ENCODE measurements at places on chromosomes 4 and X.

DNA sequence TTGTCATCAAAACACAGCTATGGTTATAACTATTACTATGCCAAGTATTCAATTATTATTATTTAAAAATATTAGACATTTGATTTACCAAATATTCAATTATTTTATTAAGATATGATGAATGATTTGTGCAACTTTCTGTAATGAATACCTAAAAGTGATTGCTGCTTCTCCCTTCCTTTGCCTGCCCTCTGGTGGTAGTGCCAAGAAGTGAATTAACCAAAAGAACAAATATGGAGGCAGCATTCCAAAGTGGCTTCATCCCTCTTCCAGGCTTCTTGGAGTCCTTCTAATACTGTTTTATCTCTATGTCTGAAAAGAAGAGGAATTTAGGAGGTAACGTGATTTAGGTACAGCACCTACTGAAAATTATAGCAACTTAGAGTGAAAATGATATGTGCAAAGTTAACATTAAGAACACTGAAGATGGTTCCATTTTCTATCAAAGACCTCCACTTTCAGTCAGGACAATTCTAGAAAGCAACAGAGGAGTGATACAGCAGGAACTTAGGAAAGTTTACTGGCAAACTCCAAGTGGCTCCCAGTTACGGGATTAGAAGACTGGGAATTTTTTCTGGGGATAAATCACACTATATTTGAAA, 43.0 kb downstream of the ENPEP start:
- no peak for DNase-seq

GRCh38 chrX:8657883-8658282, 74.1 kb downstream of the ANOS1 start:
- DNase-seq, result no peak

DNA sequence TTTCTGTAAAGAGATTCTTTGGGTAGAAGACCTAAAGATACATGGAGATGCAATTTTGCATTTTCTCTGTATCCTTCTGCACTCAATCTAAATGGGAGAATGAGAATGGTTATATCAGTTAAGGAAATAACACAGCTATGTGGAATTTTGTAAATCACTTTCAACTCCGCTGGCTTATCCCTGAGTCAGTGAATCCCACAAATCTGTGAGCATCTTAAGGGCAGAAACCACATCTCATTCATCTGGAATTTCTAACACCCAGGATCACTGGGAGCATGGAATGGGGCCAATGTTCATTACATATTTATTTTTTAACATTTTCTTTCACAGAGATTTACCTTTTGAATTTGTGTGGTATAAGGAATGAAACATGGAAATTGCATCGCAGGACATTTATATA, 167.8 kb downstream of the CFAP47 start:
- DNase-seq, result no peak

DNA sequence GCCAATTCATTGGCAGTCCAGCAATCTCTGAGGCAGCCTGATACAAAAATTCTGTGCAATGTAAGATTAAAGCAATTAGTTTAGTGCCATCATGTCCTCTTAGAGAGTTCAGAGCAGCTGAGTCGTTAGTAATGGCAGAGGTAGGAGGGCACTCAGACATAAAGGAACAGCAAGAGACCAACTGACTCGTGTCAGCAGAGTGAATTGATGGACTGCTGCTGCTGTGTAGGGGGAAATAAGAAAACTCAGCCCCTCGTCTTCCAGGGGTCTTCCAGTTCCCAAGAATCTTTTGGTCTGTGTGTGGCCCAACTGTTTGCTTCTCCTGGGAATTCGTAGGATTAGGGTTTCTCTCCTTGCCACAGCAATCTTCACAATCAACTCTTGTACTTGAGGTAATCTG, 100.9 kb downstream of the TTC29 start:
- no peak for DNase-seq

DNA sequence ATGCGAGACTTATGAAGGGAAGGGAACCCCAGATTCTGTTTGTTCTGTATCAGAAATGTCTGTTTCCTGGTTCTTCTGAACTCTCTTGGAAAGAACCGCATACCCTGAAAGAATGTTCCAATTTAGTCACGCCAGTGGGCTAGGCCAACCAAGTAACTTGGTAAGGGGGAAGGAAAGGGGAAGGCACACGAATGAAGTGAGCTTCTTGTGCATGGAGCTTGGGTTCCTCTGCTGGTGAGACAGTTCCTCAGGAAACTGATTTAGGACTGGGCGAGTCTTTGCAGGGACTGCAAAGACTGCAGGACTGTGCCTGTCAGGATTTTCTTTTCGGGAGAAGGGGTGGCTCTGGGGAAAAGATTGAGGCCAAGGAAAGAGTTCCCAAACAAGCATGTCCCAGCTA, 35.6 kb downstream of the FRMPD3 start:
- DNase-seq, result no peak

DNA sequence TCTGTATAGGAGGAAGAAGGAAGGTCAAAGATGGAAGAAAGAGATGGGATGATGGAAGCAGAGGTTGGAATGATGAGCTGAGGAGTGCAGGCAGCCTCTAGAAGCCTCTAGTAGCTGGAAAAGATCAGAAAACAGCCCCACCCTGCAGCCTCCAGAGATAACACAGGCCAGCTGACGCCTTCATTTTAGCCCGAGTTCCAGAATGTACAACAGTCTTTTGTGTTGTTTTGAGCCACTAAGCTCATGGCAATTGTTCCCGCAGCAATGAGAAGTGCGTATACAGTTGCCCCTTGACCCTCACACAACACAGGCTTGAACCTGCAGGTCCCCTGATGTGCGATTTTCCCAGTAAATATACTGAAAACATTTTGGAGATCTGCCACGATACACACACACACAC, 72.0 kb downstream of the WFS1 start:
- DNase-seq, result no peak

GRCh38 chr4:76055016-76055415, 19.1 kb upstream of the CXCL11 start:
- no peak for DNase-seq

GRCh38 chr4:80257851-80258250, 8.6 kb upstream of the FGF5 start:
- DNase-seq, result no peak

DNA sequence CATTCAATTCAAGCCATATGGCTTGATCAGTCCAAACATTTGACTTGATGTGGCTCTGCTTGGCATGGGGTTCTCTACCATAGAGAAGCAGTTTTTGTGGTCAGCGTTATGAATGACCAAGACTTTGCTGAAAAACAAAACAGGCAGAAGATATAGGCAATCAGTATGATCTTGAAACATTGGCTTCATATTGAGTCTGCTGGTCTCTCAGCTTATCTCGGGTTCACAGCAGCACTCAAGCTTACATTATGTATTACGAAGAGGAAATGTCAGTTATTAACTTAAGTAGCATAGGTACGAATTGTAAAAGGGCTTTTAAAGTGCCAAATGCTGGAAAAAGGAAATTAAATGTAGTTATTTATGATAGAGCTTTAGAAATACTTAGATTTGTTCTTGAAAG, 99.0 kb downstream of the AFF2 start:
- no peak for DNase-seq

GRCh38 chr4:112381996-112382692, 85.0 kb downstream of the ALPK1 start:
- no peak for DNase-seq

GRCh38 chrX:136880003-136880451, 498 bp downstream of the RBMX start:
- DNase-seq, result no peak

- DNase-seq, result no peak
Measured at GRCh38 chrX:49122499-49122898, 1.0 kb downstream of the GPKOW start.

DNA sequence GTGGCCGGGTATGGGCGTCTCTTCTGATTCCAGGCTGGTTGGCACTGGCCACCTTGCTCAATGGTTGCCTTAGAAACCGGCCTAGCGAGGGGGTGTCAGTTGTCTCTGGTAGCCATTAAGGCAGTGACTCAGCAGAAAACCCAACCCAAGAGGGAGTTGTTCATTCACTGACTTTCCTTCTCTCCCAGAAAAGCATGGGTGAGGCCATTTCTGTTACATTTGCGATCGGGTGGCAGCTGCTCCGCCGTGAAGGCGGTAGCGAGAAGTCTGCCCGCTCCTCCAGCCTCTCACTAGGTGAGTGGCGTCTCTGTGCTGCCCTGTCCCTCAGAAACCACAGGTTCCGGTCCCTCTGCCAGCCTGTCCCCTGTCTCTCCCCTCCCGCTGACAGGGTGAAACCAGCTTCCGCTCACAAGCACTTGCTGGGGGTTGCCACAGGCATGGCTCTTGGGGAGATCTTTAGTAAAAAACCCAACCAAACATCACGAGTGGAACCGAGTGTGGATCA, 17.4 kb downstream of the IRAK1 start:
- DNase-seq, result no peak

DNA sequence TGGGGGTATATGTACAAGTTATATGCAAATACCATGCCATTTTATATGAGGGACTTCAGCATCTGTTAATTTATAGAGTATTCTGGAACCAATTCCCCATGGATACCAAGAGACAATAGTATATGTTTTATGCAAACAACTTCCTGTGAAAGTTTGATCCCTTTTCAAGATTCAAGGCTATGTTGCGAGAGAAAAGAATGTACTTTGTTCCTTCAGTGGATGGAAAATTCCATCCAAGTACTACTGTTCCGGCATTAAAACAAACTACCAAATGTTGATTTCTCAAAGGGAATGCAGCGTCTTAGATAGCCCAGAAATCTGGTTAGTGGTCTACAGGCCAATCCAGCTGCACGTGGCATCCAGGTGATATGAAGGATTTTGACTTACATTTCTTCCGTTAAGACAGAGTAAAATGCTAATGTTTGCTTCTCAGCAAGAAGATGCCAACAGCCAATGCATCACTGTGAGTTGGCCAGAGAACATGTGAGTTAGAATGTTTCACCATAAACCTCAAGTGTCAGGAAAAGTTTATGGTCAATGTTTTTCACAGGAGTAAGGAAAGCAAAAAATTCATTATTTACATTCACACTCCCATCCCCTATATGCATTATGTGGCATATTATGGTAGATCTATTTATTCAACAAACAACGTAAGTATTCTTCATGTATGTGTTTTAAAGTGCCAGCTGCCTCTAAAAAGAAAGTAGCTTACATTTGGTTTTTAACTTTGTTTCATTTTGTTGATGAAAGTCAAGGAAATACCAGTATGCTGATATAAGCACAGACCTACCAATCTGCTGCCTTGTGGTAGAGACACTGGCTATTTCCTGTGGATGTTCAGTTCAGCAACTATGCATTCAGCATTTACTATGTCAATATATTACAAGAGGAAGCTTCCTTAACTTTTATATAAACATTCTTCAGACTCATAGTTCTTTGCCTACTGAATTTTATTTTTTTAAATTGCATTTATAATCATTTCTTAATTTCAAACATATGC, 44.4 kb downstream of the METTL14 start:
- DNase-seq, result no peak

DNA sequence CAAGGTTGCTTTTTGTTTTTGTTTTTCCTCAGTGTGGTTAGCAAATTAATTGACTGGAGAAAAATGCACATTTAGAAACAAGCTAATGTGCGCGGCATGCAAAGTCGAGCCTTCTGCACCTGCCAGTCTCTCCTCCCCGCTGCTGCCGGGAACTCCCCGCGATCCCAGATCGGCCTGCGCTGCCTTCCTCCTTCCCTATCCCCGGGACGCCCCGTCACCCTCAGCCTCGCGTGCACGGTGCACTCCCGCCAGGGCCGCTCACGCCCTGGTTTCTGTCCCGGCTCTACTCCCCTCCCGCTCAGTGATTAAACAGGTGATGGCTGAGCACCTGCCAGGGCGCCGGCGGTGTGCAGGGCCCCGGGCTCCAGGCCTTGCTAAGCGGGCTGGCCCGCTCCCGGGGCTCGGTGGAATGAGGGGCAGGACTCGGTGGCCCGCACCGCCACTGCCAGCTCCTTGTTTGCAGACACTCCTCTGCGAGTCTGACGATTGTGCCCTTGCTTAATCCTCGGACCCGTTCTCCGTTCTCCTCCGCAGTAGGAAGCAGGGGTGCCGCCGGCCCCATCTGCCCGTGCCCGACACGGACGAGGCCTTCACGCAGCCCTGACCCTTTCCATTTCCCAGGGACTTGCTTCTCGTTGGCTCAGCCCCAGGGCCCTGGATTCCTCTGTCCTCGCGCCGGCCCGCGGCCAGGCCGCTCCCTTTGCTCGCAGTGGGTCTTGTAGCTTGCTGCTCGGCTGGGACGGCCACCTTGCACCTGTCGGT, 143.4 kb downstream of the TRIML1 start:
- DNase-seq, result no peak

DNA sequence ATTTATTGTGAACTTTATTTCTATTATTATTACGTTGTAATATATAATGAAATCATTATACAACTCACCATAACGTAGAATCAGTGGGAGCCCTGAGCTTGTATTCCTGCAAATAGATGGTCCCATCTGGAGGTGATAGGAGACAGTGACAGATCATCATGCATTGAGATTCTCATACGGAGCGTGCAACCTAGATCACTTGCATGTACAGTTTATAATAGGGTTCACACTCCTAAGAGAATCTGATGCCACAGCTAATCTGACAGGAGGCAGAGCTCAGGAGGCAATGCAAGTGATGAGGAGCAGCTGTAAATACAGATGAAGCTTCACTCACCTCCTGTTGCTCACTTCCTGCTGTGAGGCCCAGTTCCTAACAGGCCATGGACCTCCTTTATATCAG, 2170.2 kb downstream of the PCDH7 start:
- no peak for DNase-seq

GRCh38 chr4:28665306-28665705, 1804.7 kb downstream of the STIM2 start:
- no peak for DNase-seq

GRCh38 chr4:15853345-15853744, 75.2 kb downstream of the CD38 start:
- no peak for DNase-seq

DNA sequence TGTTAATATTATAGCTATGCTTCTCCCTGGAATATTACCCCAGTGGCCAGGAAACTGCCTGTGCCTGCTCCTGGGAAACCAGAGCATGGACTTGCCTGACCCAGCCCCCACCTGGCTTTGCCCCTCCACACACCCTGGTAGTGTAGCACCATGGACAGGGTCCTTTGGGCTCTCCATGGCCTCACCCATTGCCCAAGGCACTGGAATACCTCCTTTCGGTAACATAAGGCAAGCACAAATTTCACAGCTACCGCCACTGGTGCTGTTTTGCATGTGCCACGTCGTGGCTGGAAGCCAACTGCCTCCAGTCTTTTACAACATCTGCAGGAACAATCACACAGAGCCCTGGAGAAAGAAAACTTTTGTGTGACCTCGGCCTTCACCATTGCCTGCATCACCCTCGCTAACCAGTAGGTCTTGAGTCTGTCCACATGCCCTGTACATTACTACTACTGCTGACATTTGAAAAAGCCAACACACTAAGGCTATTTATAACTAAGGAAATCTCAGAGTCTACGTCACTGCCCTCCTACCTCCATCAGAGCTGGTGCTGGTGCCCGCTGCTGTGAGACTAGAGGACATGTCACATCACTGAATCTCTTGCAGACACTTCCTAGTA, 47.7 kb downstream of the HPGD start:
- DNase-seq, result no peak

DNA sequence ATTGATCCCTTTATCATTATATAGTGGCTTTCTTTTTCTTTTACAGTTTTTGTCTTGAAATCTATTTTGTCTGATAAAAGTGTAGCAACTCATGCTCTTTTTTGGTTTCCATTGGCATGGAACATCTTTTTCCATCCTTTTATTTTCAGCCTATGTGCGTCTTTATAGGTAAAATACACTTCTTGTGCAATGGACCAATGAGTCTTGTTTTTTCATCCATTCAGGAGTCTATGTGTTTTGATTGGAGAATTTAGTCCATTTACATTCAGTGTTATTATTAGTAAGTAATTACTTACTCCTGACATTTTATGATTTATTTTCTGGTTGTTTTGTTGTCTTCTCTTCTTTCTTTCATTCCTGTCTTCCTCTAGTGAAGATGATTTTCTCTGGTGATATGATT, 66.4 kb upstream of the IL2 start:
- no peak for DNase-seq

All from activated CD4-positive, alpha-beta T cell treated with anti-CD3 and anti-CD28 coated beads for 24 hours (primary cell).